GM06990 (cell line): ENCODE measurements at places on chromosomes 13 and 19.

GRCh38 chr13:60720590-60720989 lies 323.6 kb downstream of the TDRD3 start:
- no peak for DNase-seq

DNA sequence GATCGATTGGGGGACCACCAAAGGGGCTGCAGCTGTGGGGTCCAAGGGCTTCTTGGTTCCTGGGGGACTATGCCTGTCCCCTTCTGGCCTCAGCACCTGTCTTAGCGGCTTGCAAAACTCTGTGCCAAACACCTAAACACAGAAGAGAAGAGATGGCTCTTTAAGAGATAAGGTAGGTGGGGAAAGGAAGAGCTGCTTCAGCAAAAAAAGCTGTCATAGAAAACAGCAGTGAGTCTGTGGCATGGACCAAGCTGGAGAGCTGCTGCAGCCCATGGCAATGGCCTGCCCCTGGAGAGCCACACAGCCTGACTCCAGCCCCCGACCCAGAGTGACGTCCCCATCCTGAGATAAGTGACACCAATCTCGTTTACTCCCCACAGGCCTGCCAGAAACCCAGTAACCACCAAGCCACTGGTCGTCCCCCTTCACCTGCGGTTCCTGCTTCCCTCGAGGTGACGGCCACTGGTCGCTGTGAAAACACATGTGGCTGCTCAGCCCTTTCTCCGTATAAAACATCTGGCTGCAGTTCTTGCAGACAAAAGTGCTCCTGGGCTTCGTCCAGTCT lies 25.0 kb upstream of the NAPA start:
- no peak for DNase-seq

DNA sequence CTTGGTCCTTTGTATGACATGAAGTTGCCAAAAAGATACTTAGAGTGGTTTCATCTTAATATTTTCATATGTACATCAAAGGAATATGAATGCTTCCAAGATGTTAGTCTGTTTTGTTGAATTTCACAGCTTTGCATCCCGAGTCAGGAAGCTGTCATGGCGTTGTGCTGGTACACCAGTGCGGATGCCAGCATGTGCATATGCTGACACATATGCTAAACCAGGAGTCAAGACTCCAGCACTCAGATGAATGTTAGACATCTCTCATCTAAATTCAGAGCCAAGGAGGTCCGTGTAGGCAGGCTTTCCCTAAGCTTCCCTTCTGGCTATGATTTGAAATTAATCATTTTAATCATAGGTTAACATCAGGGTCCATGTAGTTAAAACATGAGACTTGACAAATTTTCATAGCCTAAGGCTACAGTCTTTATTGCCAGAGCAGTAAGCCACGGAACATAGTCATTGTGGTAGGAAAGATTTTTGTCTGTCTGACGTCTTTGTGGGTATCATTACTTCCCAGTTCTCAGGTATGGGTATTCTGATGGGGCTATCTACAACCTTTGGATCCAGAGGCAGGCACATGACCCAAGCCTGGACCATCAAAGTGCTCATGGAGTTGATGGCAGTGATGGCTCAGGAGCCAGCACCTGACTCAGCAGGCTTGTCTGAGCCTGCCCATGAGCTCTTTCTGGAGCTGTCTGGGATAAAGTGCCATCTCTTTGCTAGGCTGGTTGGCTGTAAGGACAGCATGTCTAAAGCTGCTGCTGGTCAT lies 246.1 kb downstream of the KCNRG start:
- DNase-seq = no peak

DNA sequence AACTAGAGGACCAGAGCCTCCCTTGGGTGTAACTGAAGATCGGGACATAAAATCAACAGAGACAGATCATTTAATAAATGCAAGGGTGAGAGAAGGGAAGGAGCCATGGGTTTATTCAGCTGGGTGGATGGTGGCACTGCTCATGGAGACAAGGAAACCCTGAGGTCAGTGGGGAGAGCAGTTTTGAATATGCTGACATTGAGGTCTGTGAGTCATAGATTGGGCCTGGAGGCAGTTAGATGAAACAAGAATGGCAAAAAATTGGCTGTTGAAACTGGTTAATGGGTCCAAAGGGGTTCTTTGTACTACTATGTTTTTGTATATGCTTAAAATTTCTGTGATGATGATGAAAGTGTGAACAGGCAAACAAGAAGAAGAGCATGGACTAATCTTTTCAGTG lies 5.1 kb upstream of the GTF3A start:
- no peak for DNase-seq

GRCh38 chr13:110531671-110532083 lies 29.8 kb downstream of the RAB20 start:
- DNase-seq = no peak

DNA sequence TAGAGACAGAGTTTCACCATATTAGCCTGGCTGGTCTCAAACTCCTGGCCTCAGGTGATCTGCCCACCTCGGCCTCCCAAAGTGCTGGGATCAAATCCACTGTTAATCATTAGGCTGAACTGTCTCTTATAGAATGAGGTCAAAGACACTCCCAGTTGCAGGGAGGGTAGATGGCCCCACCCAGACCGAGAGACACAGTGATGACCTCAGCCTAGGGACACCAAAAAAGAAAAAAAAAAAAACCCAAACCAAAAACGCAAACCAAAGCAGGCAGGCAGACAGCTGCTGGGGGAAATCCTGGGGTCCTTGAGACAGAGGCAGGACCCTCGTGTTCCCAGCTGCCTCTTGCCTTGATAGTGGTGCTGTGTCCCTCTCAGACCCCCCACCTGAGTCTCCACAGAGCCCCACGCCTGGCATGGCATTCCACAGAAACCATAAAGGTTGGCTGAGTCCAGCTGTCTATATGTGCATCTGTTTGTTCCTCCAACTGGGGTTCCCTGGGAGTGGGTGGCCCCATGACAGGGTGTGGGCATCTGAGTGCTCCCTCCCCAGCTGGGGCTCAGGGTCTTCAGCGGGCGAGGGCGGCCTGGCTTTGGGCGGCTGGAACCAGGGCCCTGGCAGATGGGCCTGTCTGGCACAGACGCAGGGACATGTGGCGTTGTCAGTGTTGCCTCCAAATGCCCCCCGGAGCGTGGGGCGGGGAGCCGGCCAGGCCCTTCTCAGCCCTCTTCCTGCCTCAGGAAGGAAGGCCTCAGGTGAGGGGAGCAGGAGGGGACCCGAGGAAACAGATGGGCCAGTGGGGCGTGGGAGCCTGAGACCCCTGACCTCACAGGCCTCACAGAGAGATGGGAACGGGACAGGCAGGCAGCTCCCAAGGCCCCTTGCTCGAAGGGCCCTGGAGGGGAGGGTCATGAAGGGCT lies 5.2 kb downstream of the DAND5 start:
- DNase-seq = no peak

DNA sequence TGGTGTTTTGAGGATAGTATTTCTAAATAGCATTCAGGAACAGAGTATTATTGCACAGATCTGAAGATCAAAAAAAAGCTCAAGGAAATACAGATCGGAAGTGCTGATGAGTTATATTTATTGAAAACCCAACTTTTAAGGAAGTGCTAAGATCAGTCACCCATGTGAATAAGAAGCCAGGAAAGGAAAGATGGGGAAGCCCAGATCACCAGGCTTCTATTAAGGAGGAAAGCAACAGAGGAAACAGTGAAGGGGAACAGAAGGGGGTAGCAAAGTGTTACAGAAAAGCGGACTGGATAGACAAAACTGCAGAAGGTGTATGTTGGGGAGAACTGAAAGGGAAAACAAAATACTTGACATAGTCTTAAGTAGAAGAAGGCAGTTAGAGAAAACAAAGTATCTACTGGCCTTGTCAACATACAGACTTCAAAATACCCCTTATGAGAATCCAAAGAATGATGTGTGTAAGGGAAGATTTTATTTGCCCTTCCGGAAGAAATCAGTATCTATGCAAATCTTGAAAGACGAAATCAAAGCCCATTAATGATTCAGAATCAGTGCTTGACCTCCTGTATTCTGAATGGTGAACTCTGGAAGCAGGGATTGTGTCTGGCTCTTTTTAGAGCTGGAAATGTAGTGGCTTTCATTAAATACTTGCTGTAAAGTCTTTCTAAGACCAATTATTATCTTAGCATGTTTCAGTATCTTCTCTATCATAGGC lies 12.1 kb downstream of the UFM1 start:
- no peak for DNase-seq

DNA sequence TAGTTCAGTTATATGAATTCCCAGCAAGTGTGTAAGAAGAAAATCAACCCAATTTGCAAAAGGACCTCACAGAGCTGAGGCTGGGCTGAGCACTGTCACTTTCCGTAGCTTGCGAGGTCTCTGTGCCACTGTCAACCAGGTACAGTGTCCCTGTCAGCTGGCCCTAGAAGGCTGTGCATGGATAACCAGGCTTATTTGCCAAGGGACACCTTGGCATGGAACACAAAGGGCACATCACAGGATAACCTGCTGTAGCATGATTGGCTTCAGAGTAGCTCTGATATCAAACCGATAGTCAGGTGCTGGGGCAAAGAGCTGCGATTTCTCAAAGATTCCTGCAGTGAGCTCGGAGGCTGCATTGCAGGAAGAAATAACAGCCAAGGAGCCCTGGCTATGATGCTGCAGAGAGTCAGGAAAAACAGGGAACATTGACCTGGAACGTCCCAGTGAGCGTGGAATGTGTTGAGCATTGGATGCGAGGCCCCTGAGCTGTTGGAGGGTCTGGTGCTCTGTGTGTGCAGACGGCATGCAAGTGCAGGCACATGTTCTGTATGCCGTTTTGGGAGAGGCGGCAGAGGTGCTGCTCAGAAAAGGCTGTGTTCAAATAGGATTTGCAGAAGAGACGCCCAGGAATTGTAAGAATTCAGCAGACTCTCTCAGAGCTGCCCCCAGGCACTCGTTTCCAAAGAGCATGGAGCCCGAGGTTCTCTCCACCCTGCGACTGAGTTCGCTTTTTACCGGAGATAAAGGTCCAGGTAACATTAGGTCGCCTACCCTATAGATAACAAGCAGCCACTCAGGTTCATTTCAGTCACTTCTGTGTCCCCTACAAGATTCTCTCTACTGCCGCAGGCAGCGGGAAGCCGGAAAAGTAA lies 213.5 kb upstream of the IRS2 start:
- DNase-seq = no peak

DNA sequence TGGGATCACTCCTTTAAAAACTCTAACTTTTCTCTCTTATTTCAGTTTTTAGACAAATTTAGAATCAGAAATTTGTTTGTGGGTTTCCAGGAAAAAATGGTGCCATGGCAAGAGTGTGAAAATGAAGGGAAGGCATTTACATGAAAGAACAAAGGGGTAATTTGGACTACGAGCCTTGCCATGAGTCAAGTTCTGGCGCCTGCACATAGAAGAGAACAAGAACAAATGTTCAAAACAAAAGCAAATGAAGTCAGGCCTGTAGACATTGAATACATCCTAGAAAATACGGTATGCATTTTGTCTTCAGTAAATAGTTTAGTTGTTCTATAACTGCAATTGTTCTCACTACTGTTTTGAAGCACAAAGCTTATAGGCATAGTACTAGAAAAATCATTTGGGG lies 1390.5 kb downstream of the EFNB2 start:
- DNase-seq = no peak

DNA sequence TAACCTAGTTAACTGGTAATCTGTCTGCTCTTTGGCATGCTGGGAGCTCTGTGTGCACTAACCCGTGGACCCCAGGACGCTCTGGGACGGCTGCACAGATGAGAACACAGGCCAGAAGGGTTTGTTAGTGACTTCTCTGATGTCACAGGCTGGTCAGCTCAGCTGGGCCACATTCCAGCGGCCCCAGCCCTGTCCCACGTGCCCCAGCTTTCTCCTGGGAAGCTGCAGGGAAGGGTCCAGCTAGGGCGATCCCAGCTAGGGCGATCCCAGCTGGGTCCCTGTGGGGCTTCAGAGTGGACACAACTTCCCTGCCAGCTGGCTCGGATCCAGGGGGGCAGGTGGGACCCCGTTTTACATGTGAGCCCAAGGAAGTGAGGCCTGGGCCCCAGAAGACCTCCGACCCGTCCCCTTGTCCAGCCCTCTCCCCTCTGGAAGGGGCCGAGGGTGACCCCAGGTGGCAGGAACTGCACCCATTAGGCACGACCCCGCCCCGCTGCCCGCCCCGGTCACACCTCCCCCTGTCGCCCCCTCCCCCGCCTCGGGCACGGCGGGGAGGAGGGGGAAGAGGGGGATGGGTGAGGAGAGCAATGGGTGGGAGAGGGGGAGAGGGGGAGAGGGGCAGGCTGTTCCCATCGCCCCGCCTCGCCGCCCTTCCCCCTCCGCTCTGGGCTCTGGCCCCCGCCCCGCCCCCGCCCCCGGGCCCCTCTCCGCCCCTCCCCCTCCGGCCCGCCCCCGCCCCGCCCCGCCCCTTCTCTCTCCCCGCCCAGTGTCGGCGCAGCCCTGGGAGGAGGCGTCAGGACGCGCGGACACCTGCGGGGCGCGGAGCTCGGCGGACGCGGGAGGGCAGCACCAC lies 75.2 kb upstream of the MCF2L start:
- DNase-seq = no peak

- DNase-seq = no peak
Measured at GRCh38 chr19:42184401-42184861, 33.0 kb downstream of the DEDD2 start.

DNA sequence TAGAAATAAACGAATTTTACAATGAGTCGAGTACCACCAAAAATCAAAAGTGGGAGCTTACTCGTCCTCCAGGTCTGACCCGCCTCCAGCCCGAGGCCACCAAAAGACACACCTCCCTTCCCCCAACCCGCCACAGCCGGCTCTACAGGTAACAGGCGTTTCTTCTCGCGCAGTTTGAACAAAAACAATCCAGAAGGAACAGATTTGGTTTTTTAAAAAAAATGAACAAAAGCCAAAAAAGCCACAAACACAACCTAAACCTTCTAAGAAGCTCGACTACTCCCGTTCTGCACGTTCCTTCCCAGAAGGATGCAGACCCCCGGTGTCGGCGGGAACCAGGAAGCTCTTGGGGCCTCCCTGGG lies 671 bp downstream of the ZDHHC20 start:
- DNase-seq = no peak

- no peak for DNase-seq
Measured at GRCh38 chr13:31980830-31981229, 50.7 kb upstream of the FRY start.

GRCh38 chr13:67549331-67549730 lies 319.2 kb upstream of the PCDH9 start:
- no peak for DNase-seq

- no peak for DNase-seq
Measured at GRCh38 chr13:40799508-40799907, 10.1 kb downstream of the SLC25A15 start.

DNA sequence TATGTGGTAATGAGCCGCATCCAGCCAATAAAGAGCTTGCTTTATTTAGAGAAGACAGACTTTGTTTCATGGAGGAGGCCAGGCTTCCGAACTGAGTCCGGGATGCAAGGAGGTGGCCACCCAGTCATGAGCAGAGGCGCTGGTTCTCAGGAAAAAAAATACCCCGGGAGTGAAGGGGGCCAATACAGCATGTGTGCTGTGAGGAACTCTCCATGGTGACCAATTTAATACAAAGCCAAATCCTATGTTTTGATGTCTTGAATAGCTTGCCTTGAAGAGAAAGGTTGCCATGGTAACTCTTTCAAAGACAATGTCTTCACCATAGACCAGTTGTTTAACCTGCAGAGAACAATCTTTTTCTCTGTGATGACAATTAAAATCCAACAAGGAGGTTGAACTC lies 43.4 kb upstream of the PDCD5 start:
- no peak for DNase-seq
